ENCODE measurements at places on chromosomes 3 and 15.

DNA sequence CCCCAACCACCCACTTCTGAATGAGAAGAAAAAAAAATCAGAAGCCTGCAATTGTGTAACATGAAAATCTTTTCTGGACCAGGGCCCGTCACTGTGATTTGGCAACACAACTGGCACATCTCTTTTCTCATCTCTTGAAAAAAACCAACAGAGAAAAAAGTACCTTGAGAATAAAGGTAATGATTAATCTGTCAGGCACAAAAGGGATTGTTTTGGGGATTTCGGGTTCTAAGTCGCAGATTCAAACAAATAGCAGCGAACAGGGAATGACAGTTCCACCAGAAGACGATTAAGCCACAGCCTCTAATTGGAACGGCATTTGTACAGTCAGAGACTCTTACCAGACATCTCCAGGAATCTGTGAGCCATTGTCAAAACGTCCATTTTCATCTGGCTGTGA, at the start of gene AQP9:
Gene AQP9 (plus strand): TSS at position 276 of the 400 bp plus-strand sequence. CDS start 185 bp downstream, outside the sequence.
- DNase-seq = no peak

- DNase-seq = no peak
These were observed 71.5 kb downstream of the SSR3 start for GRCh38 chr3:156483426-156483825.

DNA sequence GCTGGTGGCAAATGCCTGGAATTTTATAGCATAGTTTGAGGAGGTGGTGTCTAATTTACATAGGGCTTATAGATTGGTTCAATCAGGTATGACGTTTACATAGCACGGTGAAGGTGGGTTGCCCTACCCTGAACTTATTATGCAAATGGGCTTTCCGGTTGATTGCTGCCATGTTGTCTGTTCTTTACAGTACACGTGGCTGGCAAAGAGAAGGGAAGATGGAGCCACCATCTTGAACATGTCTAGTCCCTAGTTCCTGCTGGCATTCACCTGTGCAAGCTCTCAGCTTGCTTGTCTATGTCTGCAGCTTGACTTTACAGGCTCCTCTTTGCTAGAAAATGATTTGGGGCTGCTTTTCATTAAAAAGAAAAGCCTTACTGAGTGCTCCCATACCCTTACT, 14.0 kb upstream of the STAC start:
- DNase-seq = peak; percentile 4

DNA sequence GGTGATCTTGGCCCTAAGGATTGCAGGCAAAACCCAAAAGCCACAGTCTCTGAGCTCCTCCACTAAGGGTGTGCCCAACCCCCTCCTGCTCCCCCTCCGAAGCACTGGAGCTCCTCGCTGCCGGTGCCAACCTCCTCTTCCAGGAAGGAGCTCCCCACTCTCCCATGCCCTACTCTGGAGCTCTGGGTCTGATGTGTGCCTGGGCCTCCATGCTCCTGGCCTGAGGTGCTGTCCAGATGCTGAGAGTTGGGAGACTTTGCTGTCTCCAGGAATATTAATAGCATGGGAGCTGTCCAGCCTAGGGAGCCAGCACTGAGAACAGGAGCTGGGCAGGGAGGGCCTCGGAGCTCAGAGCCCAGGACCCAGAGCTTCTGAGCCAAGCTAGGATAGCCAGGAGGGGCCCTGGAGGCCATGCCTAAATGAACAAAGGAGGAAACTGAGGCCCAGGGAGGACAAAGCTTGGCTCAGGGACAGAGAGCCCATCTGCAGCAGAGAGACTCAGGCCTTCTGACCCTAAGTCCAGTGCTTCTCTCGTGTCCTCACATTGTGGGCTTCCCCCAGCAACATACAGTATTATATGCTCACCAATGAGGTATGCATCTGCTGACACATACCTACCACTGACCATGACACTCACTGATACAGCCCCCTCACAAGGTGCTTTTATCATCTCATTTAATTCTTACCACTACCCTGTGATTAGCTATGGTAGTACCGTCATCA, 36.9 kb upstream of the HERC1 start:
- no peak for DNase-seq

DNA sequence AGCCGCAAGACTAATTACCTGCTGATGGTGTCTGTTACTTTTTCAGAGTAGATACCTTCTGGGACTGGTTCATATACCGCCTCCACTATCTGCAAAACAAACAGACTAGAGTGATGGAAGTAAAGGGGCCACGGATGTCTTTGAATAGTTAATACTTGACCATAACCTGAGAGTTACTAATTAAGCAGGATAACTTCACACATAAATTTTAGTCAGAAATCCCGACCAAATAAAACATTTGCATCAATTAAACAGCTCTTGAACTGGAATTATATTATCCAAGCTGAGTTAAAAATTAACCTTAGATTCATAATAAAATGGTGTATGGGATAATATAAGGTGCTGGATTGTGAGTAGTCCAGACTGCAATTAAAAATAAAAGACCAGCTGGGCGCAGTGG, 167.7 kb downstream of the NEK10 start:
- DNase-seq = no peak

- DNase-seq = no peak
These were observed 44.6 kb upstream of the SLC22A13 start for GRCh38 chr3:38221005-38221404.

DNA sequence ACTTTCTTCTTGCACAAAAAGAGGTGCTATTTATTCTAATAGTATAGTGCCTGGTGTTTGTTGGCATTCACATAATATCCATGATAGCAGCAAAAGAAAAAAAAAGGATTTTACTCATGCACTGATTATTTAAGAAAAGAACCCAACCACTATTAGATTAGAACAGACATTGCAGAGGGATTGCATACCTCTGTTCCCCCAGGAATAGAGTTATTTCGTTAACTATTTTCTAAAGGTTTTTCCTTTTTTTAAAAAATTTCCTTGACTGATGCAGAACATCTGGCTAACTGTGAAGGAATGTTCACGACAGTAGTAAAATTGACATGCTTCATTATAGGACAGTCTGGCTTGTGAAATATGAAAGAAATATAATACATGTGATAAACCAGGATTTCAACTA, 136.6 kb upstream of the PTX3 start:
- no peak for DNase-seq

DNA sequence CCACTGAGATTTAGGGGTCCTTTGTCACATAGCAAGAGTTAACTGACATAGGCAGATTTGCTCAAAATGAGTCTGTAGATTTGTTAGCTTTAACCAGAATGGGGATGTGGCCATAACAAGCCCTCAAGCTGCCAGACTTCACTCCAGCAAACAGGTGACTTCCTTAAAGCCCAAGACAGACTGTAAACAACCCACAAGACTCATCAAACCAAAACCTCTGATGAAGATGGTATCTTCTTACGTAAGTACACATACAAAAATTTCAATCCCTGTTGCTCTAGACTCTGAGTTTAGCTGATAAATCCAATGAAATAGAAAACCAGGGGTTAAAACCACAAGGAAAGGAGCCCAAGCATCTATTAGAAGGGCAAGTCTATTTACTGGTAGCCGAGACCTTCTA, 18.2 kb upstream of the ZBTB20 start:
- DNase-seq = no peak

DNA sequence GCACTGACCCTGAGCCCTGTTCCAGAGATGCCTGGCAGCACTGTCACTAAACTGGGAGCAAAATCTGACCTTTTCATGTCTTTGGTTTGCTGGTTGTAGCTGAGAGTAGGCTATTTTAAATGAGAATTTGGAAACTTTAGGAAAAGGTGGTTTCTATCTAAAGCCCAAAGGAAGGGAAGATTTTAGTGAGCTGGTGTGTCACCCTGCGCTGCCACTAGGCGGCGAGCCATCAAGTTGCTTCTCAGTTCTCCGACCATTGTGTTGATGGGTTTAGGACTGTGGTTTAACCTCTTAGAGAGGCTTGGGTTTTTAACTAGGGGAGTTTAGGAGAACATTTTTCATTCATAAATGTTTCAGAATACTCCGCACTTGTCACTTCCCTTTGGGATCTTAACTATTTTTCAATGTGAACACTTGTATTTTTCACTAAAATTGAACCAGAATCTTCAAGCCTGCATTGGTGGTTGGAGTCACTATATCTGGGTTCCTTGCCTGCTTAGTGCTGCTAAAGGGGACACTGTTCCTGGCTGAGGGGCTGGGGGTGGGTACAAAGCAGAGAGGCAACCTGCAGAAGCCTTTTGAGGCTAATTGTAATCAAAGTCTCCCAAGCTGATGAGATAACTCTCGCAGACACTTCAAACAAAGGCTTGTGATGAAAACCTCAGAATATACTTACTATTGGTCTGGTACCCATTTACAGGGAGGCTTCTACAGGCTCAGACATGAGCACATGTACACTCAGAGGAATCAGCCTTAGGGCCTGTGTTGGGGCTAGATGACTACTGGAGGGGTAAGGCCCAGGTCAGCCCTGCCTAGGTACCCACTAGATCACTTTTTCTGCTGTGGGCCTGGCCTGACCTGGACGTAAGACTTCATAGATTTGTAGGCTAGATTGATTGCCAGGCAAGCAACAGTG, 16.8 kb downstream of the EXOSC7 start:
- peak; percentile 25 for DNase-seq

- no peak for DNase-seq
These were observed 48.7 kb upstream of the IREB2 start for GRCh38 chr15:78389322-78389721.

DNA sequence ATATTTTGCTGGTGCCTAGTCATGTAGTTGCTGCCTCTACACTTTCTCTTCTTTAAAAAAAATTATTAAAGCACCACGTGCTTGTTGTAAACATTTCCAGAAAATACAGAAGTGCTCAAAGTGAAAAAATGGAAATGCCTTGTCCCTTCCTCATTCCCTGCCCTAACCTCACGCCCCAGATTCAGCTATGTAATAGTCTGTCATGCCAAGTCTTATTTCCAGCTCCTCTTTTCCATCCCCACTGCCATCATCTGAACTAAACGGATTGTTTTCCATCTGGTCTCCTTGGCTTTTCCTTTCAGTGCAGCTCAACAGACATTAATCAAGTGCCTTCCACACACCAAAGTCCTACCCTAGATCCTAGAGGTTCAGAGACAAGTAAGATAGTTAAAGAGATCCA, 15.5 kb downstream of the ZNF774 start:
- DNase-seq = no peak

- no peak for DNase-seq
These were observed 69.5 kb downstream of the CCDC54 start for GRCh38 chr3:107446706-107447105.

DNA sequence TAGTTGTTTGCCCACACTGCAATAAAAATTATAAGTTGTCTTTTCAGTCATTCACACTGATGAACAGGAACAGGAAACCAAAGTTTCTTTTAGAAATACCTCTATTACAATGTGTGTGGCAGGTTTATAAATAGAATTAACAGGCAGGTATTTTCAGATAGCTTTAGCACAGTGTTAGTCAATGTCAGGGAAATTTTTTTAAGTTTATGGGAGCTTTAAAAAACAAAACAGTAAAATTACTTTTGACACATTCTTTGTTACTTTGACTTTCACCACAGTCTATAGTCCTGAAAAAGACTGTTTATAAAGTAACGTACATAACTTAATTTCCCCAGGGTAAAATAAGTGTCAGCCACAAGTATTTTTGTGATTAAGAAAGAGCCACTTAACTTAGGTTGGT, 38.1 kb downstream of the SERPINI1 start:
- DNase-seq = no peak

DNA sequence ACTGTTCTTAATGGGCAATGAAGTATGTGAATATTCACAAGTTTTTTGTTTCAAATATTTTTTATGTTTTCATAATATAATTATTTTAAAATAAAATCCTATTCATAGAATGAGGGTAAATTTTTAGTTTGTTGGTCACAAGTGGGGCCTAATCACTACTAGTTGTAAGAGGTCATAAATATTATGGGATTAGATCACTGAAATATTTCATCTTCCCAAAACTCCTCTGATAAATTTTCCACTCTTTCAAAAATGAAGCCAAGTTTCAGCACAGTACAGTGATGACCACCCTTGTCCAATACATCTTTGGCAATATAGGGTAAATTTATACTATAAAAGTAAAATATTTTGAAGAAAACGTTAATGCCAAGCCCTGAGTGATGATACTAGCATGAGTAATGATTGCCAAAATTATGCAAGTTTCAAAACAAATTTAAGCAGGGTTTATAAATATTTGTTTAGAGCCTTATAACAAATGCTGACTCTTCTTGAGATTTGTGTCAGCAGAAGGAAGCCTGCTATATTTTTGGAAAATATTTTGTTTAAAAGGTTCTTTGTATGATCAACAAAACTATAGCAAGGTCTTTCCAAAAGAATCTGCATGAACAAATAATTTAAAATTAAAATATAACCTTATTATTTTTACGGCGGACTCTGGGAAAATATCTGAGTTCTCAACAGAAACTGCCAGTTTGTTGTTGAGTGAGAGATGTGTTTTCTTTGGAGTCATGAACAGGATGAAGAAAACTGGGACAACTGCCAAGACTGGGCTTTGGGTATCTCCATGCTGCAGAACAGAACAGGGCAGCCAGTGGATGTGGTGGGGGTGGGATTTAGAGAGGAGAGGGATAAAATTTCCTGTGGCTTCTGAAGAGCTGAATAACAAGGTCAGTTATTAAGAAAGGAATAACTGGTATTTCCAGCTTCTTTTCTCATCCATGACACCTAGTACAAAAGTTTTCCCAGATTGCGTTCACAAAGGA, 17.9 kb upstream of the TM4SF1 start:
- DNase-seq = peak; percentile 55

- DNase-seq = peak; percentile 89
These were observed 30.5 kb upstream of the CHL1 start for GRCh38 chr3:166071-166470.

DNA sequence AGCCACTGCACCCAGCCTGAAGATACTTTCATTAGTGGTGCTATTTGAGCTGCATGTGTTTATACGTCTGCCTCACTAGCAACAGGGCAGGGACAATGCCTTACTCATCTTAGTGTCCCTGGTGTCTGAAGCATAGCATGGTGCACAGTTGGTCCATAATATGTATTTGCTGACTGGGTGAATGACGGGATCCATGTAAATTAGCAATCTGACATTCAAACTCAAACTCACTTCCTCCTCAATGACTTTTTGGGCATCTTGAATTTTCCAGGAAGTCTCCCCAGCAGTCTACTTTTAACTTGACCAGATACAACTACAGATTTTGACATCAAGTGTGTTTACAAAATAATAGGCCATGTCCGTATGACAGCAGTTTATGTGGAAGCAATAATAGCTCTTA, 3.0 kb upstream of the LDHAL6B start:
- no peak for DNase-seq

DNA sequence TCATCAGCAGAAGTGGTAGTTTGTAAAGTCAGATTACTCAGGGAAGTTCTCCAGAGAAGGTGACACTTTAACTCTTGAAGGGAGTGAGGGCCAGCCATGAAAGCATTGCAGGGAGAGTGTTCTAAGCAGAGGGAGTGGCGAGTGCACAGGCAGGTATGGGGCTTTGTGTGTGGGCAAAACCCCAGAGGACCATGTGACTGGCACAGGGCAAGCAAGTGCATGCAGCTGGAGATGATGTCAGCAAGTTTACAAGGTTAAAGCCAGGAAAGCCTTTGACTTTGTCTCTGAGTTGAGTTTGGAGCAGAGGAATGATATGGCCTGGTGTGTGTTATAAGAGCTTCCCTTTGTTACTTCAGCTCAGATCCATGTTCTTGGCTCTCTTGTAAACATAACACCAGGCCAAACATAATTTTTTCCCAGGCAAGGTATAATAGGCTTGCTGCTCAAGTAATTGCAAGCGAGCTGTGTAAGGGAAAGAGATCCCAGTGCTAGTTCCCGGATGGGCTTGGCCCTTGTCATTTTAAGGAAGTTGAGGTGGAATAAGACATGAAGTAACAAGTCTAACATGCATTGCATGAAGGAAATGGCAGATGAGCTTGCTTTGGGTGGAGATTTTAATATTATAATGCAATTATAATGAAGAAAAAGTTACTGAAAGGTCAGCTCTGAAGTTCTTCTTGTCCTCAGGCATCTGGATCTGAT, 341.1 kb upstream of the LRRC3B start:
- DNase-seq = no peak

- DNase-seq = peak; percentile 66
These were observed 6.0 kb upstream of the GATA2 start for GRCh38 chr3:128498901-128499530.
